Osteoblast (primary cell): ENCODE measurements at places on chromosomes 6 and 20. TPM values are rescaled to one million over a fixed set of nuclear protein-coding genes. Genes with fewer than 3 reads are reported as not detected.
A peak's percentile ranks its signal among the peaks of the same experiment; 100 is the strongest.

- no peak for DNase-seq
Measured at GRCh38 chr6:136831873-136832562, 9.6 kb downstream of the PEX7 start.

- DNase-seq, result no peak
Measured at GRCh38 chr6:150517175-150517574, 82.5 kb upstream of the PLEKHG1 start.

DNA sequence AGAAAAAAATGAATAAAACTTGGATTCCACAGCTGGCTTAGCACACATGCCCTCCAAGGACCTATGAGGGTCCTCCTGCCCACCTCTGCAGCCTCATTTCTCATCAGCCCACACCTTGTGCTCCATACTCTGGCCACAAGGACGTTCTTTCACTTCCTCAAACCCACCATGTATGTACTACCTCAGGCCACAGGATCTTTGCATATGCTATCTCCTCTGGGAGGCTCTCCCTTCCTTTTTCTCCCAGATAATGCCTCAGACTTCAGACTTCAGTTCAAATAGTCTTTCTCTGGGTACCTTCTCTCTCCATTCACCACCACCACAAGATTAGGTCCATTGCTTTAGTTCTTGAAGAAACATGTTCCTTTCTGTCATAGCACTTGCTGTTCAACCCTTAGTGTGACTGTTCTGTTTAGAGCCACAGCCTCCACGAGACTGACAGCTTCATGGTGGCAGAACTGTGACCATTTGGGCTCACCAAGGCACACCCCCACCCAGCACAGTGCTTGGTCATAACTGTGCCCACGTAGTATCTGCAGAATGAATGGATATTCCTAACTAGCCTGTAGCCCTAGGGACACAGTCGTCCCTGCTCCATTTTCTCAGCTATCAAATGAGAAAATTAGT, 146.7 kb upstream of the LRFN2 start:
- DNase-seq, result no peak

DNA sequence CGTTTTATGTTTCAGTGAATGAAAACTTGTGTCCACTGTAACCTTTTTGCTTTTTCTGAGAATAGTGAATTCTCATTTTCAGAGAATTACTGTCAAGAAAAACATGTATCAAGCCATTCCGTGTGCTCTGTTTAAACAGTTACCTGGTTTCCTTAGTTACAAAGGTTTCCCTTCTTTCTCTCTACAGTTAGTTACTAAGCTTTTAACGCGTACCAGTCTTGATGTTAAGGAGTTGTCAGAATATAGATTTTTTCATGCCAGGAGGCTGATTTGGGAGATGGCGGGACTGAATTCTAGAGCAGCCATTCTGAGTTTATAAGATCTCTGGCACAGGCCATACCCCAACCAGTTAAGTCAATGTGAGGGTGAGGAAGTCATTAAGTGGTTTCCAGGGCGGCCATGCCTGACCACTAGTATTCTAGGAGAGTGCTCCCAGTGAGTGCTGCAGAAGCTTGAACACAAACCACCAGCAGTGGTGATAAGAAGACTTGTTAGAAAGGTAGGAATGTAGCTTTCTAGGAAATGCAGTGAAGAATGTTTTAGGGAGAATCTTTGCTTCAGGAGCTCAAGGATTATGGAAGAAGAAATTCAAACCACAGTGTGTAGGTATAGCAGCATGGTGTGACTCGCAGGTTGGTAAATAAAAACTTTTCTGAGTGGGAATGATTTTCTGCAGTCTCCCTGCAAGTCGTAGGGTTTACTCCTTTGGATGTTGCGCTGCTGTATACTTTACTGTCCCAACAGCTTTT, 112.9 kb downstream of the JARID2 start:
- no peak for DNase-seq

GRCh38 chr6:26173836-26174145, 86.6 kb downstream of the HFE start:
- no peak for DNase-seq

GRCh38 chr20:48556956-48557355, 270.8 kb downstream of the PREX1 start:
- no peak for DNase-seq

DNA sequence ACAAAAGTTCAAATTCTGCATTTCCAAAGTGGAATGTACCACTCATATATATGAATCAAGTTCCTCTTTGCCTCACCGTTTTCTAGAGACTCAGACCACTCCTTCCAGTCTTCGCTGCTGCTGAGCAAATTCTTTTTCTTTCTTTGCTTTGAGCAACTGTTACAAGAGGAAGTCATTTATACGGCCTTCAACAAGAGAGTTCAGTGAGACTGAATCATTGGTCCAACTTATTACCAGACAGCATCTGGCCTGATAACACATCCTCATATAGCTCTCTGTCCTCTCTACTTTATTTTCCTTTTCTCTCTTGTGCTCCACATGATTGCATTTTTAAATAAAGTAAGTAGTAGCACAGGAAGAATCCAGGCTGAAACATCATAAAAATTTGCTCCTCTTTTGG, 652.7 kb downstream of the PHF3 start:
- no peak for DNase-seq

DNA sequence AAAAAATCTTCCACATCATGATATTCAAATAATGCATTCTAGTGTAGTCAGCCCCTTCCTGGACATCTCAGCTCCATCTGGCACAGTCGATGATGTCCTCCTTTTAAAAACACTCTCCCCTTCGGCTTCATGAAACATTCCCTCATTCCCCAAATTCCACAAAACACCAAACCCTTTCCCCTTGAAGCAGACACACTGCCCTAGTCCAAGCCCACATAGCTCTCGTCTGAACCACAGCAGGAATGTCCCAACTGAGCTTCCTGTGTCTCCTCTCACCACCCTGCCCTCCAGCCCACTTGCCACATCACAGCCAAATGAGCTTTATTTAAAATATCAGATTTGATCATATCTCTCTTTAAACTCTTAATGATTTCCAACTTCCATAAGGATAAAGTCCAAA, 106.4 kb upstream of the CARMIL1 start:
- DNase-seq, result peak; percentile 65

DNA sequence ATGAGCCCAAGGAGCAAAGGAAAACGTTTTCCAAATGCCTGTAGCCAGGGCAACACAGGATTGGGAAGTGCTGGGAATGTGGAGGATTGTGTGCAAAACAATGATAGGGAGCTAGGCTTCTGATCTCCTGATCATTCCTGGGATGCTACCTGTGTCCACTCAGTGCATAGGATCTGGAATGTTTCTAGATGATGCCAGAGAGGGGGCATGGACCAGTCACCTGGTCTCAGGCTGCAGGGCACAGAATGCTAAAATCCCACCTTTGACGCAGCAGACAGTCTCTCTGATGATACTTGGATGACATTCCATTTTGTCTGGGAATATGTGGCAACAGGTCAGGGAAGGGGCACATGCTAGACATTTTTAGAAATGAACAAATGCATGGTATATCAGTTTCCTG, 128.9 kb downstream of the CLIC5 start:
- no peak for DNase-seq

- no peak for DNase-seq
Measured at GRCh38 chr6:9360881-9361280, 925.5 kb upstream of the SLC35B3 start.

- DNase-seq, result no peak
Measured at GRCh38 chr6:6509284-6509683, 79.2 kb upstream of the LY86 start.

DNA sequence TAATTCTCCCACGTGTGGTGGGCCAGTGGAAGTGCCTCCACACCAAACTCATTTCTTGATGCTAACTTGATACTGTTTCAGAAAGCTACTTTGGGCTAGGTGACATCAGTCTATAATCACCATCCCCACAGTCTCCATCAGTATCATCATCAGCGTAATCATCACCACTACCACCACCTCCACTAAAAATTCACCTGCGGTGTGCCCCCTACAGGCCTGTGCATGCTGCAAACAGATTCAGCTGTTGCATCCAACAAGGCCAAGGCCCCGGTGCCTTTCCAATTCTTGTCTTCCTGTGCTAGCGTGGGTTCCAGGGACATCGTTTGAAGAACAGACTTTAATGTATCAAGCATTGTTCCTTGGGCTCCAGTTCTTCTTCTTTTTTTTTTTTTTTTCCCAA, 201.3 kb upstream of the EXOC2 start:
- DNase-seq, result no peak

DNA sequence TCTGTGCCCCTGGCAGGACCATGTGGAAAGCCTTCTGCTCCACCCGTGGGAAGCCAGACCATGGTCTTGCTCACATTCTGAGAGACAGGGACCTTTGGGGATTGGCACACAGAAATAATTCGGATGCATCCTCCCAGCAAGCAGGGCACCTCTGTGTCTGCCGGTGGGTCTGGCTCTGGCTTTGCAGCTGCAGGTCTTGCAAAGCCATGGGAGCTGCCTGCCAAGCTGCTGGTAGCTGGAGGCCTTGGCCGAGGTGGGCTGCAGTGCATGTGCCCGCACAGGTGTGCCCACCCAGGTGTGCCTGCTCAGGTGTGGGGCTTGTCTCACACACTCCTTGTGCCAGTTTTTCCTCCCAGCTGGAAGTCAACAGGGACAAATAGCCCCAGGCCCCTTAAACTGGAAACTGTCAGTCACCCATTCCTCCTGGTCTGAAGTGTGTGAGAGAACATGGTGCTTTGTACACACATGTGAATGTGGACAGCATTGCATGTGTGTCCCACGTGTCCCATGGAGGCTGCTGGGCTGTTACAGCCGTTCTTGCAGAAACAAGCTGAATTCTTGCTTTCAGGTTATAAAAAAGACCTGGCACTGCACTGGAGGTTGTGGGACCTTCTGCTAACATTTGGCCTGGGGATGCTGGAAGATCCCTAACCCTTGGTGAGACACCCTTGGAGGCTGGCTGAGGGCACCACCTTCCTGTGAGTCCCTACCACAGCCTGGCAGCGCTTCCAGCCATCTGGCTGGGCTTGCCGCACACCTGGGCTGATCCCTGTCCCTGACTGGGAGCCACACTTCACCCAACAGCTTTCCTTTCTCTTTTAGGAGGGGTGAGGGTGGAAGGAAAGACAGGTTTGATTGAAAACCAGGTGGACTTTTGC, 54.9 kb upstream of the SMOC2 start:
- peak; percentile 38 for DNase-seq

- DNase-seq, result peak; percentile 94
Measured at GRCh38 chr20:63167026-63167917, 48.7 kb downstream of the YTHDF1 start.

DNA sequence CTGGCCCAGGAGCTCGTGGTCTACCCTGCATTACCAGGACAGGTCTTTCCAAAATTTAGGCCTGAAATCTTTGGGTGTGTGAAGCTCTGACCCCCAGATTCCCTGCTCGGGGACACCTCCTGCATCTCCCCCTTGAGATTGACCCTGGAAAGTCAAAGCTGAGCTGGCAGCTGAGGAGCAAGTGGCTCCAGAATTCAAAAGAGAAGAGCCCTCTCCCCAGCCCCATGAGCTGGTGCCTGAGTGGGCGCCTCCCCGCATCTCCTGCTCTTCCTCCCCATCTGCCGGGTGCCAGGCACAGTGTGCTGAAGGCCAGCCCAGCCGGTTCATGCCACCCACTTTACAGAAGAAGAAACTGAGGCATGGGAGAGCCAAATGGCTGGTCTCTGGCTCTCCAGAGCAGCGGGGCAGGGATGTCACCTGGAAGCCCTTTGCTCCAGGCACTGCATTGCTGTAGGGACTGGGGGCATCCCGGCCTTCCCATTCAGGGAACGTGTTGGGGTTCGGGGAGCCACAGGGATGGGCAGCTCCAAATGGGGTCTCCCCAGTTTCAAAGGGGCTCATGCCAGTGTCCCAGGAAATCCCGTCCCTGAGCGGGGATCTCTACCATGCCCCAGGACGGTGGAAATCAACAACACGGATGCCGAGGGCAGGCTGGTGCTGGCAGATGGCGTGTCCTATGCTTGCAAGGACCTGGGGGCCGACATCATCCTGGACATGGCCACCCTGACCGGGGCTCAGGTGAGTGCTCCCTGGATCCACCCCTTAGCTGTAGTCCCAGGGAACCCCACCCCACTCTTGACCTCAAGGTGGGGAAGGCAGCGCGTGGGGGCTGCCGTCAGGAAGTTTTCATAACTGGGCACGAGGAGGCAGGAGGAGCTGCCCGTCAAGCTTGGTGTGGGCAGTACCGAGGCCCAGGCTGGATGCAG, 20.5 kb downstream of the NPEPL1 start:
- peak; percentile 48 for DNase-seq

GRCh38 chr6:114096561-114097172, 125.7 kb upstream of the HDAC2 start:
- DNase-seq, result no peak

GRCh38 chr6:34027445-34027936, 118.4 kb downstream of the GRM4 start:
- peak; percentile 99 for DNase-seq

- DNase-seq, result peak; percentile 86
Measured at GRCh38 chr20:44736170-44737021, 9.3 kb upstream of the KCNK15 start.

DNA sequence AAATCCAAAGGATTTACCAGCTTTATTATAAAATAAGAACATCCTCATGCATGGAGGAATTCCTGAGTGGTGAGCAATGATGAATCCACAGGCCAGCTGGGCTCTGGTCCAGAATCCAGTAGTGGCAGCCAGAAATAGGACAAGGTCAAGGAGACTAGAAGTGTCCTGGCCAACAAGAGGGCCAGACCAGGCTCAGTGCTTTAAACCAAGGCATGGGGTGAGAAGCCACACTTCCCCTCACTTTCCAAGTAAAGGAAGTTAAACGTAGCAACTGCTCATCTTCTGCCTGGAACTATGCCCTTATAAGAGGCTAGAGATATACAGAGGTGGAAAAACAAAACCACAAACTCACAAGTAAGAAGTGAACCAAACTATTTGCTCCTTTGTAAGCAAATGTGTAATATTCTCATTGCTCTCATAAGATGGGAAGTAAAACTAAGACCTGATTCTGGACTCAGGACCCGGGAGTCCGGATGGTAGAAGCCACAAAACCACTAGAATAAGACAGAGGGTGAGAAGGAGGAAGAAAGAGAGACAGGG, 253.2 kb downstream of the UST start:
- DNase-seq, result no peak

Gene SGK2
- total RNA-seq, result under 0.01 and 0.29 TPM in 2 replicates

Gene SNPH
- 9.4 and 10.0 TPM in 2 replicates for total RNA-seq

Gene CDH22
- total RNA-seq, result not detected in 2 replicates

Gene PBOV1
- not detected in 2 replicates for total RNA-seq

Gene PAX1
- total RNA-seq, result under 0.01 TPM in 1 of 2 replicates, not detected in the other

Gene MTCH1
- 183 and 185 TPM in 2 replicates for total RNA-seq

Gene CTCFL
- not detected in 2 replicates for total RNA-seq

Gene C20orf204
- 0.59 and 1.1 TPM in 2 replicates for total RNA-seq

Gene COL19A1
- total RNA-seq, result under 0.01 TPM in 1 of 2 replicates, not detected in the other

Gene NKAPL
- 1.1 and 1.2 TPM in 2 replicates for total RNA-seq
